Bone marrow (tissue), 2 donors: ENCODE measurements at places on chromosomes 11 and 22.

GRCh38 chr22:43167001-43167589 is 15.7 kb downstream of the TSPO start:
- DNase-seq = no peak

DNA sequence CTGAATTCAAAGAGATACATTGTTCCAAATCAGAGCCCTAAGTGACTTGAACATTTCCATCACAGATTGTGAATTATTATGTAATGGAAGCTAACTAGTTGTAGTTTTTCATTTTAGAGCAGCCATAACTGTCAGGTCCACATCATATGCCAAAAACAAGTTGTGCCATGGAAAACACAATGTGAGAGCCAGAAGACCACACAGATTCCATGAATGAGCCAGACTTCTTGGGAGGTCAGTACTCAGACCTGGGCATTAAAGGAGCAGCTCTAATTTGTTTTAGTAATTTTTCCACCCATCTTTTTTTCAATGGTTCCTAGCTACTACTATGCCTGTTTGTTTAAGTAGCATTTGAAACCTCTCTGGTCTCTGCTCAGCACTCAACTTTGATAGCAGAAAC is 279.4 kb downstream of the FAT3 start:
- DNase-seq = no peak

- no peak for DNase-seq
Observed at GRCh38 chr22:49025791-49026493, 801.7 kb downstream of the BRD1 start.

GRCh38 chr11:33893711-33894397 is 2.0 kb upstream of the LMO2 start:
- peak; percentile 40 for DNase-seq

GRCh38 chr11:70587075-70587389 is 188.7 kb downstream of the CTTN start:
- no peak for DNase-seq

DNA sequence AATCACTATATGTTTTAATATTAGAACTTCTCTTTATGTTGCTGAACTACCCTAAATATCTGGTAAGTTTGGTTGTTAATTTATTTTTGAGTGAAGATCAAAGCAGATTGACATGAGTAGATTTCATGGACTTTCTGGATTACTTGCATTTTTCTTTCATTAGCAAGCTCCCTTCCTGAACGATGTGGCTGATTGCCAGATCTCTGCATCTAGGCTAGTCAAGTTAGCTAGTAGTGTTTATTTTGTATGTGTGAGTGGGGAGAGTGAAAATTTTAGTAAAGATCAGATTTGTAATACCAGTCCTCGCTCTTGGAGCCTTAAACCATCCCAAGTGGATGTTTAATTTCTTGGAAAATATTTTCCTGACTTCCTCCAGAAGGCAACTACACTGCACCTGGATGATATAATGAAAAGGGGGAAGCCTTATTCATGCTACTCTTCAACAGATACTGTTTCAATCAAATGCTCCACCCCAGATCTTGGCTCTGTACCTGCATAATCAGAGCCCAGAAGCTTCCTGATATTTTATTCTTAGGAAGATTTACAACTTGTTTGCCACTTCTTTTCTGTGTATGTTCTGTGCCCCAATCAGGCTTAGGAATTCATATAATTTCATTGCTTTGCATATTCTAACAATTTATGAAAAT is 143.2 kb upstream of the GRIA4 start:
- DNase-seq = no peak

GRCh38 chr11:62600367-62601121 is 1.1 kb downstream of the MTA2 start:
- DNase-seq = no peak

DNA sequence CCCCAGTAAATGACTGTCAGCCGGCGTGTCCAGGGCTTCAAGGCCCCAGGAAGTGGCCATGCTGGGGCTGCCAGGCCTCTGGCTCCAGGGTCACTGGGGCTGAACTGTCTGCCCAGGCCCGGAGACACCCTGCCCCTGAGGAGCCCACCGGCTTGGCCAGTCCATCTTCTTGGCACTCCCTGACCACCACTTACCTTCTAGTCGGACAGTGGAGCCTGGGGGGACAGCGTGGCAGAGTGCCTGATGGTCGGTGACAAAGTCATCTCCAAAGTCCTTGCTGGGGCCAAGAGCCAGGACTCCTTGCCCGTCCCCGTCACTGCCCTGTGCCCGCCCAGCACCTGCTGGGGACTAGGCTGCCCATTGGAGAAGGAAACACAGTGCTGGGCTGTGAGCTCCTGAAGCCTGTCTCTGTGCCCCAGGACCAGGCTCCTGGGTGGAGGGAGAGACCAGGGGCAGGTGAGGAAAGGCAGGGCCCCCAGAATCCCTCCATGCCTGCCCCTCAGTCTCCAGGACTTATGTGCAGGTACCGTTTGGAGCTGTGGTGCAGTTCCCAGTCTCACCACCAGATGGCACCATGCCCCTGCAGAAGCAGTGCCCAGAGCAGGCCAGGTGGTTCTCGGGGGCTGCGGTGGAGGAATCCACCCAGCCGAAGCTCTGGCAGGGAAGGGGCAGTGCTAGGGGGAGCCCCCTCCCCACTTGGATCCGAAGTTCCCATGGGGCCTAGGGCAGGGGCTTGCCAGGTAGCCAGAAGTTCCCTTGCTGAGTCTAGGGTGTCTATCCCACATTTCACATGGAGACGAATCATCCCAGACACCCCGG is 6.0 kb upstream of the CCDC188 start:
- DNase-seq = peak; percentile 60

- no peak for DNase-seq
Observed at GRCh38 chr11:43986327-43986726, 43.9 kb downstream of the C11orf96 start.

DNA sequence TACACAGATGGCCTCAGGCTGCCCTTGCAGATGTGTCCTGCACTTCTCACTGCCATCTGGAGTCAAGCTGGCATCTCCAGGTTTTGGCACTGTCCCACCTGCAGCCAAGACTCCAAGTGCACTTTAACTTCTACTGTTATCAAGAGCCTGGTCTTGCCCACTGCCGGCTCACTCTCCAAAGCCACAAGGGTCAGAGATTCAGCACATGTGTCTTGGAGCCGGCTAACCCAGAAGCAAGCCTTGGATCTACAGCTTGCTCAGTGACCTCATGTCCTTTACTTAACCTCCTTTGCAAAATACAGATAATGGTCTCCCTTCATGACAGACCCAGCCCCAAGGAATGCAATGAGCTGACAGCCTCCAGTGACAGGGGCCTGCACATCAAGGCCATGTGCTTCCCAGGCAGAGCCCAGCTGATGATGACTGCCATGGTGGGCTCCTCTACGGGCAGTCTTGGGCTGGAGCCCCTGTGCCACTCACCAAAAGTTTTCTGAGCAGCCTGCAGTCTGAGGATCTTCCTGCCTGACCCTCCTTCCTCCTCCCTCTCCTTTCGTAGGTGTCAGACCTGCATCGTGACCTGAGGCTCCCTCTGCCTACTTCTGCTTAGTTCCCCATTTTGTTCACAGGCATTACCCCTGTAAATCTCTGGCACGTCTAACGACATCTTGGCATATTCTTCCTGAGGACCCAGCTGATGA is 9.0 kb downstream of the TP53AIP1 start:
- DNase-seq = no peak

GRCh38 chr11:71255800-71256479 is 3.6 kb upstream of the SHANK2 start:
- no peak for DNase-seq

DNA sequence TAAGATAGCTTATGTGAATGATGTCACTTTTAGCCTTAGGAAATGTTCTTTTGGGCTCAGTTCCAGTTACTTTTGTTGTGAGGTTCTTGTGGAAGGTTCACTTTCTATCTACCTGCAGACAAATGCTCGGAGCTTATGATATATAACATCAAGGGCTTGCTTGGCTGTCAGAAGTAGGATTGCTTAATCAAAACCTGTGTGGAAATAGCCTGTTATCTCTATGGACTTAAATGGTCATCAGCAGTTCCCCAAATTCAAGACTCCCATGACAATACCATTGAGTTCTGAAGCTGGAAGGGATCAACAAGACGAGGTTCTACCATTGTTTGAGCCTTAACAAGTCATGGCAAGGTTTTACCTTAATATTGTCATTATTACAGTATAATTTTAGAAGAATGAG is 43.8 kb downstream of the FLI1 start:
- no peak for DNase-seq

DNA sequence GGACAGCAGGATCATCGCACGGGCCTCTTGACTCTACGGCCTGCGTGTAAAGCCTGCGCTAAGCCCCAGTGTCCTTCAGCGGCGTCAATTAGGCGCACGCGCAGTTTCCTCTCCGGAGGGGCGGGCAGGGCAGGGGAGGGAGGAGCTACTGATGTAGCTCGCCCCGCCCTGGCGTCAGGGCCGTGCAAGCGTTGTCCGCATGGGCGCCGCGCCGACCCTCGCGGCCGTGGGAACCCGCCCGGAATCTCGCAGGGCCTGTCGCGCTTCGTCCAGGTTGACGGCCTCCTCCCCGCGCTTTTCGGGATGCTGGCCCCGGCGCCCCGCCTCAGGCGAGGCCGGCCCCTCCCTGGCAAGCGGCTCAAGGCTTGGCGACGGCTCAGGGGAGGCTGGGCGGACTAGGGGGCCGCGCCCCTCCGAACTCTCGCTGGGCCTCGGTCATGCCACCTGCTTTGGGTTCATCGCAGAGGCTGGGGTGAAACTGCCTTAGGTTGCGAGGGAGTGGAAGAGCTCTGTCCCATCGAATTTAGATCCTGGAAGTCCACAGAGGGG is 61.1 kb downstream of the ST3GAL4 start:
- no peak for DNase-seq

- no peak for DNase-seq
Observed at GRCh38 chr11:45513821-45514340, 151.5 kb downstream of the CHST1 start.

DNA sequence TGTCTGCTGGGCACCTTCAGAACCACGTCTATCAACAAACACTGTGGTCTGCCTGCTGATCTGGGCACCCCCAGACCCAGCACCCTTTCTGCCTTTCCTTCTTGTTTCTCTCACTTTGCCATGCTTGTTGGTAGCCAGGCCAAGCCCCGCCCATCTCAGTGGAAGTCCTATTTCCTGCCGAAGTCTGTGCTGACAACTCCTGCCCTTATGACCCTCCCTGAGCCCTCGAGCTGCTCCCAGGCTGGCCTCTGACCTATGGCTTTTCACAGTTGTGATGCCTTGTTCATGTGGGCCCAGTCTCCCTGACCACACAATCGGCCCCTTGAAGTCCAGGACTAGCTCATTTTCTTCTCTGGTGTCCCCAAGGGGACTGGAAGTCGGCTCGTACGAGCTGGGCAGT is 132.1 kb downstream of the DSCAML1 start:
- no peak for DNase-seq

GRCh38 chr11:46658259-46658658 is 40.9 kb downstream of the ATG13 start:
- DNase-seq = no peak

- DNase-seq = no peak
Observed at GRCh38 chr11:69471729-69472540, 9.5 kb upstream of the LINC01488 start.

DNA sequence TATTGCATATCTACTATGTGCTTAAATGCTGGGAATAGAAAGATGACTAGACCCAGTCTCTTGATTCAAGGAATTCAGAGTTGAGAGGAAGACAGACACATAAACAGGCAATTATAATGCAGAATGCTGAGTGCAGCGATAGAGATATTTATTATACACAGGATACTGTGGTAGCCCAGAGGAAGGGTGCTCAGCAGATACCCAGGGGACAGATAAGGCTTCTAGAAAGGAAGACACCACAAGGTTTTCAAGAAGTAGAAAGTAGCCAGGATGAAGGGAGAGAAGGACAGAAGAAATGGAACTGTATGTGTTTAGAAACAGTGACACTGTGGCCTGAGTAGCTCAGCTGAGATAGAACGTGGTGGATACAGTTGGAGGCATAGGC is 79.4 kb upstream of the NNMT start:
- peak; percentile 87 for DNase-seq

DNA sequence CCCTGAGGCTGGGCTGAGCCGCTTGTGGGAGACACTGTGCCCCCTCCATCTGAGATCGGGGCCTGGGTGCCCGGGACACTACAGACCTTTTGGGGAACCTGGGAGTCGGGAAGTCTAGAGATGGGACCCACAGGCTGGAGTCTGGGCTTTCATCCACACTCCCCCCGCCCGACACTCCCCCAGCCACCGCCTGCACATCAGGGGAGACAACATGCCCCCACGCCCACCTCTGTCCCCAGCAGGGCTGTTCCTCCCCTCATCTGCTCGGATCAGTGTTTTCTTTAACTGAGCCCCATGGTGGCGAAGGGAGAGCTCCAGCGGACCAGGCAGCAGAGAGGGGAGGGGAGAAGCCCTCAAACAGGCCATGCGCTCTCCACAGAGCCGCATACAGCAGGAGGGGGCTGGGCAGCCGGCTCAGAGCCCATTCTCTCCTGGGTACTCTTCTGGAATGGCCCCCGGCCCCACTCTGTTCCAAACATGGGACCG is 174.7 kb downstream of the IGLL1 start:
- DNase-seq = no peak

- DNase-seq = no peak
Observed at GRCh38 chr22:43293259-43293654, 49.9 kb downstream of the SCUBE1 start.

GRCh38 chr22:37909766-37910165 is 3.7 kb downstream of the MICALL1 start:
- DNase-seq = no peak

- DNase-seq = peak; percentile 47
Observed at GRCh38 chr11:64745189-64745520, 1.2 kb upstream of the RASGRP2 start.
